Activated CD4-positive, CD25-positive, alpha-beta regulatory T cell treated with anti-CD3 and anti-CD28 coated beads, Interleukin-2, amount 50 U/mL, for 72 hours (primary cell): ENCODE measurements at places on chromosomes 5 and 9.

DNA sequence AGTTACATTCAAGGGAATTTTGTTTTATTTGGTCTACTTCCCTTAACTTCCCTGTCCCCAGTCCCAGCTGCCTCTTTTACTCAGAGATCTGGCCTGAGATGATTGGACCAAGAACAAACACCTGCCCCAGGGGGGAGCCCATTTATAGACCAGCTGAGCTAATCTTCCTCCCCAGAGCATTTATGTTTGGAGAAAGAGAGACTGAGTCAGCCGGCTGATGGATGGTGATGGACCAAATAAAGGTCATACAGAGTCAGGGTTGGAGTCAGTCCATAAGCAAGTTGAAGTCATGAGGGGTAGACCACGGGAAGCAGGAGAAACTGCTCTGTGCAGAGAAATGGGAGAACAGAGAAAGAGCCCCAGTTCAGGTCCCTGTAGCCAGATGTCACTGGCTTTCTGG is 77.7 kb downstream of the TMEM174 start:
- DNase-seq = no peak

DNA sequence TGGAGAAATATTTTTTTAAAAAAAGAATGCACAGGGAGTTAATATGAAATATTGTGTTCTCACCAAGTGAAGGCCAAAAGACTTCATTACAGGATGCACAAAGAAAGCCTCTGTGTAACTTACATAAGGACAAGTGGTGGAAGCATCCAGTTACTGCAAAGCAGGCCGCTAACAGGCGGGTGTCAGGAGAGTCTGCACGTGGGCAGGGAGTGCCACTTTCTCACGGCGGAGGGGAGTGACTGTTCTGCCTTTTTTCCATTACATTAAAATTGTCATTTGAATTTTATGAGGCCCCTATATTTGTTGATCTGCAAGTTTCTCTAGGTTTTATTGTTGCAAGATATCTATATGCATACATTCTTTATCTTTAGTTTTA is 28.1 kb upstream of the SPATA31E1 start:
- no peak for DNase-seq

GRCh38 chr5:68534131-68534940 is 318.8 kb downstream of the PIK3R1 start:
- DNase-seq = no peak

- DNase-seq = no peak
Observed at GRCh38 chr9:78622126-78622525, 325.2 kb downstream of the PSAT1 start.

- no peak for DNase-seq
Observed at GRCh38 chr5:169670769-169671525, 33.9 kb downstream of the DOCK2 start.

DNA sequence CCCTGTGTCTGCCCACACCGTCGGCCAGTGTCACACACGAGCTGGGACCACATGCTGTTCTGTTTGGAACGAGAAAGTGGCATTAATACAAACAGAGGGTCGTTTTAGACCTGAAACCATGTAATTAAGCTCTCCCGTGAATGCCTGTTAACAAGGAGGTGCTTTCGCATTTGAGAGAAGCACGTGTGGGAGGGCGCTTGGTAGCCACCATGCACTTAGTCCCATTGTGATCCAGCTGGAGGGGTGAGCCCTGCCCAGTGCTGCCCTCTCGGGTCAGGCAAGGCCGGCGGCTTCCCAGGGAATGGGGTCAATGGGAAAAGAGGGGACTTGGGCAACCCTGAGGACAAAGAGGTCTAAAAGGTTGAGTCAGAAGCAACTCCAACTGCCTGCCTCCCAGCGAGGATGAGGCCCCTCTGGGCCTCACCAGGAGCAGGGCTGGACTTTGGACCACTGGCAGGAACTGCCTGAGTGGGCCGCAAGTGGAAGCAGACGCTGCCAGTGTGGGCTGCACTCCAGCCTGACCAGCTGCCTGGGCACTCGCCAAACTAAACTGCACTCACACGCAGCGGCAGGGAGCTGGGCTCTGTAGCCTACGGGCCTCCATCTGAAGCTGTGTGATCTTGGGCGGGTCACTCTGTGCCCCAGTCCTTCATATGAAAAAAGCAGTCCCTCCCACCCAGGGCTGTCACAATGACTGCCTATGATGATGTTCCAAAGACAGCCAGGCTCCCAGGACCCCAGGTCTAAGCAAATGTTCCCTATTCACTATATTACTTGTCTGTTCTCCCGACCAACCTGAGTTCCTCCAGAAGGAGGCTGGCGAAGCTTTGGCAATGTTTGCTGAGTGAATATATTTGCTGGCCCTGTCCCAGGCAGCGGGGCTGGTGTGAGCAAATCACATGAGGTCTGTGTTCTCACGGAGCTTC is 195.7 kb downstream of the CDK5RAP2 start:
- no peak for DNase-seq

DNA sequence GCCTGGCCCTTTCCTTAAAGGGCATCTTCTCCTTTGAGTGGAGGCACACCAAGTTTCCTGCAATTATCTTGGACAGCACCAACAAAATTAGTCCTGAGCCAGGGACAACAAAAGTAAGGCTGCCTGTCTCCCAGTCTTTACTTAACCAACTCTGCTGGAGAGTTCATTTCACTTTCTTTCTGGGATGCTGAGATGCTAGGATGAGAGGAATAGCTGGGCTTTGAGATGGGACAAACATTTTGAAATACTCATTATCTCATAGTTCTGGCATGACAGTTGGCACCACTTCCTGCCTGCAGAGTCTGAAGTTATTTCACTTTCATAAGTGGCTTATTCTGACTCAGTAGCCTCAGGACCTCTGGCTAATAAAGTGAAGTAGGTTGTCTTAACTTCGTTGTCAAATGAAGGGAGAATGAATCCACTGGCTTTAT is 157.0 kb downstream of the C9orf152 start:
- no peak for DNase-seq

DNA sequence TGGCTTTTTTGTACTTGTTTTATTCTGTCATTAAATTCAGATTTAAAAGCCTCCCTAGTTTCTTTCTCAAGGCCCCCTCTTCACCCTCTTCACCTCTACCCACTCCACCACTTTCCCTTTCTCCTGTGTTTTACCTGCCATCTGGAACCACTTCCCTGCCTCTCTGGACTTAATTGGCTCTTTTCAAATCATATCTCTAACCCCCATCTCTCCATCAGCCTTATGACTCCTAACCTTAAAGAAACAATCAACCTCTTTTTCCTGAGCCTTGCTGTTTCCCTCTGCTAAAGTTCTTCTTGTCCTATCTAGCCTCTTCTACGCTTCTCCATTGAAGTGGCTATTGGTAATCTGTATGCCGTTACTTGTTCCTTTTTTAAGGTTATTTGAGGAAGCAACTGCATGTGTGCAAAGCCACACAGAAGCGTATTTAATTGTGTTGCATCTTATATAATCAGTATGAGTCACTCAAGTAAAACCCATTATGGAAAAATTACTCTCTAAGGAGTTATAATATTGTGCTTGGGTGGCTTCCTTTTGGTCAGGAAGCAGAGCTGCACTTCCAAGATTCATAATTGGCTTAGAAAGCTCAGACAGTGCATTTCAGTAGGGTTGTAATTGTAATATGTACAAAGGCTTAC is 653.6 kb upstream of the ITGA1 start:
- no peak for DNase-seq

- no peak for DNase-seq
Observed at GRCh38 chr9:112887381-112887780, 3.3 kb downstream of the SLC46A2 start.

DNA sequence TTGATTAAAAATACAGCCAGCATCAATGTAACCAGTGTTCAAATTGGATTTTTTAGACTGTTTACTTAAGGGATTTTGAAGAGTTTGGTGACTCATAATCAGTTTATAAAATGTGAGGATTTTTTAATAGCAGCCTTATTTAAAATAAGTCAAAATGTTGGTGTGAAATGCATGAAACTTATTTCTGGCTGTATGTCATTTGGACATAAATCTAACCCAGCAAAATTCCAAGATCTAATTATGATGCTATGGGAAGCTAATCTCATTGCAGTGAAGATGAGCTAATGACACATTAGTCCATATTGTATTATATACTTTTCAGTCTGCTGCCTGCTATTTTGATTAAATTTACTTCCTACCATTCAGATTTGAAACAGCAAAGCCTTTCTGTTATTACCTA is 140.3 kb downstream of the AOPEP start:
- DNase-seq = no peak

GRCh38 chr5:39534690-39535089 is 109.9 kb upstream of the DAB2 start:
- DNase-seq = no peak

- no peak for DNase-seq
Observed at GRCh38 chr9:87707805-87708506, 18.0 kb upstream of the CTSL start.

DNA sequence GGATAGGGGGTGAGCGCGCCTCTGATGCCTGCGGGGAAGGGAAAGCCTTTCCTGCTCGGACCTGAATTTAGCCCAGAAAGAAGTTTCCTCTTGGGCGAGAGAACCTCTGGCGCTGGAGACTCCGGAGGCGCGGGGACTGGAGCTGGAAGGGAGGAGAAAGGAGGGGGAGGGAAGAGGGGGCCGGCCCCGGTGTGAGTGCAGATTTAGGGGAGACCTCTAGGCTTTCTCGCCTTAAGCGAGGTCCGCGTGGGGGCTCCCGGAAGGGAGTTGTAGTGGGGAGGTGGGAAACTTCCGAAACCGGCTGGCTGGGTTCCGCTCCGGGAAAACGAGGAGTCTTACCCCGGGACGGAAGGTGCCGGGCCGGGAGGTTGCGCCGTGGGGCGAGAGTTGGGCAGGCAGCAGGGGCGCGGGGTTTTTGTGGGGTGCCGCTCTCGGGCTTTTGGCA is 1.3 kb downstream of the PCSK5 start:
- no peak for DNase-seq

DNA sequence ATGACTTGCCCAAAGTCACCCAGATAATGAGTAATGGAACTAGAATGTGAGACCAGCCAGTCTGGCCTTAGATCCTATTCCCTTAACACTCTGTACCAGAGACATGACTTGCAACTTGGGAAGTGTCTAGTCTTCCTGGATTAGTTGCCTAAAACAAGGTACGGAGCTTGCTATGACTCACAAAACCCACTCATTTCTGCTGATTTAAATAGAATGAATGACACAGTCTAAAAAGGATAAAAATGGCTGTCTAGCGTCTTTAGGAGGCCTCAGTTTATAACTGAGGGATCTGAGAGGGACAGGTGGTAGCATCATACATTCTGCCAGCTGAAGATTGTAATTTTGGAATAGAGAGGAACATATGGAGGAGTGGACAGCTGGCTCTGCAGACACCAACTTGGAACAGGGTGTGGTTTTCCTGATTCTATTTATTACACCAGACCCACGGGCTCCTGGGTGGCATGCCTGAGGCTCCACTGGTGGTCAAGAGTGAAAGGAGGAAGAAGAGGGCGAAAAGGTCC is 62.7 kb downstream of the ABLIM3 start:
- DNase-seq = no peak

- DNase-seq = no peak
Observed at GRCh38 chr9:115127191-115127817, 9.3 kb upstream of the TNC start.

DNA sequence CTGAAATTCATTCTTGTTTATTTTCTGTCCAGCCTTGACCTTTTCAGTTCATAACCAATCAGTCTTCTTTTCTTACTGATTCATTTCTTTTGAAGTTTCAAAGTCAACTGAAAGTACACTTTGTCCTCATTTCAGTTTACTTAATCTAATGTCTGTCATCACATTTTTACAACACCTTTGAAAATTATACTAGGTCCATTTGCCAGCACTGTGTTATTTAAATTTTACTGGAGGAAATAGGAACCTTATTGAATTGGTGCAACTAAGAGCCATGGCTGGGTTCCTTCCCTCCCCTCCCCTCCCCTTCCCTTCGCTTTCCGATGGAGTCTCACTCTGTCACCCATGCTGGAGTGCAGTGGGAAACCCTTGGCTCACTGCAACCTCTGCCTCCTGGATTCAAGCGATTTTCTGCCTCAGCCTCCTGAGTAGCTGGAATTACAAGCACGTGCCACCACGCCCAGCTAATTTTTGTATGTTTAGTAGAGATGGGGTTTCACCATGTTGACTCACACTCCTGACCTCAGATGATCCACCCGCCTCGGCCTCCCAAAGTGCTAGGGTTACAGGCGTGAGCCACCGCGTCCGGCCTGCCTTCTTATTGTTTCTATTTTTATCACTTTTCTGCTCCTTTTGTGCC is 6.3 kb downstream of the RMI1 start:
- no peak for DNase-seq

- no peak for DNase-seq
Observed at GRCh38 chr5:55219770-55220169, 7.3 kb downstream of the MCIDAS start.

DNA sequence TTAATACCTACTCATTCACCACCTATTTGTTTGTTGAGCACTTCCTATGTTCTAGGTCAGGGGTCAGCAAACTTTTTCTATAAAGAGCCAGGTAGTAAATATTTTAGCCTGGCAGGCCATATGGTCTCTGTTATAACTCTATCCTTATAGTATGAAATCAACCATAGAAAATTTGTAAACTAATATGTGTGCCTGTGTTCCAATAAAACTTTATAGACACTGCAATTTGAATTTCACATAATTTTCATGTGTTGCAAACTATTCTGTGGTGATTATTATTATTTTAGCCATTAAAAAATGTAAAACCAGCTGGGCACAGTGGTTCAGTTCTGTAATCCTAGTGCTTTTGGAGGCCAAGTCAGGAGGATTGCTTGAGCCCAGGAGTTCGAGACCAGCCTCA is 78.8 kb upstream of the GRHPR start:
- no peak for DNase-seq

DNA sequence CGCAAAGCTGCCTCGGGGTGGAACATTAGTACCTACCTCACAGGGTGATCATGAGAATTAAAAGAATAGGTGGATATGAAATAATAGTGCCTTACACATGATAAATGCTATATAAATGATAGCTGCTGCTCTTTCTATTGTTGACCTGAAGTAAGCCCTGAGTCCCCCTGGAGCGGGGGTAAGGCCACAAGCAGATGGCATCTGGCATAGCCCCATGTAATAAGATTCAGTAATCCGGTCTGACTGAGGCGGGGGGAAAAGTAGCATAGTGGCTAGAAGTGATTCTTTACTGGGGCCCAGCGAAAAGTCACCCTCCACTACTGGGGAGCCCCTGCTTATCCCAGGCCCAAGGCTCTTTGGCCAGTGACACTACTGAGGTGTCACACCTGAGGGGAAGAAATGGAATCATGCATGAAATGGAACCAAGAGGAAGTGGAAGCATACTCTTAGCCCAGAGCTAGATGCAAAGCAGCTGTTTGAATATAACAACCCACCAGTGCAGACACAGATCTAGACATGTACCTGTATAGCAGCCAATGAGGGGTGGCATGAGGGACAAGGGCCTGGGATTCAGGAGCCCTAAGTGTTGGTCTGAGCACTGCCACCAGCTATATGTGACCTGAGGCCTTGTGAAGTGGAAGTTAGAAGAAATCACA is 16.1 kb upstream of the FGFR4 start:
- no peak for DNase-seq

GRCh38 chr9:11821306-11821975 is 871.7 kb upstream of the TYRP1 start:
- no peak for DNase-seq

GRCh38 chr5:72018143-72018803 is 89.0 kb upstream of the MAP1B start:
- peak; percentile 71 for DNase-seq
